Mesenchymal stem cell (in vitro differentiated cells and primary cell): ENCODE measurements at places on chromosomes 5 and 9.

DNA sequence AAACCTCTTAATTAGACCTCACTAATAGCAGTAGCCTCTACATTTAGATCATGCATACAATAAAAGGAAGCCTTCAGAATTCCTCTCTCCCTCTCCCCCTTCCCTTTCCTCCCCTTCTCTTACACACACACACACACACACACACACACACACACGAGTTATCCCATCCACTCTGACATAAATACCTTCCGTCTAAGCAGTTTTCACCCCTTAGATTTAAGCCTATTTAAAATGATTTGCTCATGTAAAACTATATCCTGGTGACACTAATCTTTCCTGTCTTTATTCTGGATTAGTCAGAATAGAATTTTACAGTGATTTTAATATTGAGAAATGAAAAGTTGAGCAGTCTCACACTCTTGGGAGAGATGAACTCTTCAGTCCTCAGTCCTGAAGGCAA lies 35.0 kb downstream of the PRELID2 start:
- no peak for DNase-seq

- DNase-seq, result peak; percentile 80
Measured at GRCh38 chr5:159017786-159018185, 81.9 kb downstream of the EBF1 start.

DNA sequence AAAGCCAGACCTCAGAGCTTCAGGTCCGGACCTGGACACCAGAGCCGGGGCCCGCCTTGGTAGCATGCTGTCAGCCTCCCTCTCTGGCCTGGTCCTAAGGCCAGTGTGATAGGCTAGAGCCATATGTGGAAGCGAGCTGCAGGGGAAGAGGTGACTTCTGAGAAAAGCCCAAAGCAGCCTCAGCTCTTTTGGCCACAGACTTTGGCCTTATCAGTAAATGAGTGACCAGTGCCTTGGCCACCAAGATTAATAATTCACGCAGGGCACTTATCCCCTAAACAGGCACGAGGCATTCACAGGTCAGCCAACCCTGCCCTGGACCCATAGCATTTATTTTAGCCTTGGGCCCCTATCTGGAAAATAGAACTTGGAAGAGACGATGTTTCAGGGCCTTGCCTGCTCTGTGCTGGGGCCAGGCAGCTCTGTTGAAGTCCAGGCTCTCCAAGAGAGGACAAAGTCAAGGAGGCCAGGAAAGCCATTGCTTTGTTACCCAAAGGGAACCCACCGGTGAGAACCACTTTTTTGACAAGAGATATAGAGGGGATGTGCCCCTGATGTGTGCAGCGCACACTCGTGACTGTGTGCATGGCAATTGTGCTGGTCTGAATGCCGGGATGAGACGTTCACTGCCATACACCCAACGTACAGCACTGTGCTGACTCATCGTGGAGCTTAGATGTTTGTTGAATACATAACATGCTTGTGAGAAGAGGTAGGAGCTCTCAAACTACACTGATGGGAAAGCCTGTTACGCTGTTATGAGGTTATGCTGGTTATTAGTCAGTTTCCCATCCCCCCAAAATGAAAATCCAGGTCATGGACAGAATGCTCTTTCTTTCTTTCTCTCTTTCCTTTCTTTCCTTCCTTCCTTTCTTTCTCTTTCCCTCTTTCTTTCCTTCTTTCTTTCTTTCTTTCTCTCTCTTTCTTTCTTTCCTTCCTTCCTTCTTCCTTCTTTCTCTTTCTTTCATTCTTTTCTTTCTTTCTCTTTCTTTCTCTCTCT lies 5.0 kb upstream of the SLC34A1 start:
- peak; percentile 90 for DNase-seq

DNA sequence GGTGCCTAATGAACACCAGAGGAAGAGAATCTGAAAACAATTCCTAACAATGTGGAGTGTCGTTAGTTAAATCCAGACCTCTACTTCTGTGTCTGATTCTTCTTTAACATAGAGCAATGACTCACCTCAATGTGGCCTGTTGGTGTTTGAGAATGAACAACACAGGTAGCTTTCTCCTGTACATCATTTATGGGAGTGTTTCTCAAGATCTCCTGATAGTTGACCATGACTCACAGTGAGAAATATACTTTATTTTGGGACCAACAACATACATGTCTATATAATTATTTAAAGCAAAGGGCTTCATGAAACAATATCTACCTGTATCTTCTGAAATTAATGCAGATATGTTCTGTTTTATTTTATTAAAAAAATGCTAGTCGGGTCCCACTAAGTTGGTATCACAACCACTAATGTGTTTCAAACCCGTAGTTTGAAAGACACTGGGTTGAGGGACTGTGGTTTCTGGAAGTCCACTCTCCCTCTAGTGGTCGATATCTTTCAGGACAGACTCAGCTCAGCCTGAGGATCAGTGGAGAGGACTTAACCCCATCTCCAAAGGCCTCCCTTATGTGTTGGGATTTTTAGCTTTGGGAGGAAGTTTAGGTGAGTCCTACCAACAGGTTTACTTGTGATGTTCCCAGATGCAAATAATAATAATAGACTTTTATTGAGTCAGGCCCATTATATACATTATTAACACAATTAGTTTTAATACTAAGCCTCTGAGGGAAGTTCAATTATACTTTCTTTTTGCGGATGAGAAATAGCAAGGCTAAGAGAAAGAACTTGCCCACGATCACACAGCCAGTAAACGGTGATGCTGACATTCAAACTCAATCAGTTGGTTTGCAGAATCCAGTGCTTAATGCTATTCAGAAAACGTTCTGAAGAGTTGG lies 70.0 kb upstream of the KLF9 start:
- DNase-seq, result peak; percentile 88

DNA sequence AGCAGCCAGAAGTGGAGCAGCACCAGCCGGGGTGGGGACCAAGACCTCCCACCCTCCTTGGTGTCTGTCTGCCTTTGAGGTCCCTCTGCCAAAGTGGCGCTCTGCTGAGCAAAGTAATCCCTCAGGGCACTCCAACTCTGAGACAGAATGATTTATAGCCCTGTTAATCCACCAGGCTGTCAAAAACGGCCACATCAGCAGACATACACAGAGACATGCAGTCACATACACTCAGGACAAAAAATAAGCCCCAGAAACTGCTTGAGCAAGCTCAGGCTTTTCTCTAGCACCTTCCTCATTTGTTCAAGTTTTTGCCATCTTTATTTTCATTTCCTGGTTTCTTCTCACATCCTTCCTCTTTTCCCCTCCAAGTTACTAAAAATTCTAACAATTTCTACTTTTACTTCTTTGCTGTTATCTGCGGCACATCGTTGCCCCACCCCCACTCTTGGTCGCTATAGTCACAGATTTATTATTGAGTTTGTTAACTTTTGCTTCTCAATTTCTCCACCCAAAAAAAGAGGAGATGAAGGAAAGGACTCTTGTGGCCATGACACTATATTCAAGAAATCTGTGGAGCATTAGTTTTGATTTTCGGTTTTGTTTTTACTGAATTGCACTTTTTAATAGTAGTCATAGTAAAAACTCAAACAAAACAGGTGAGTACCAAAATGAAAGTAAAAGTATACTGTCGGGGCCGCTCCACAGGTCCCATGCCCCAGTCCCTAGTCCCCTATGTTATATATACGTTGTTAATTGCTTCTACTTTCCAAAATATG lies 17.4 kb upstream of the ADRB2 start:
- DNase-seq, result no peak

DNA sequence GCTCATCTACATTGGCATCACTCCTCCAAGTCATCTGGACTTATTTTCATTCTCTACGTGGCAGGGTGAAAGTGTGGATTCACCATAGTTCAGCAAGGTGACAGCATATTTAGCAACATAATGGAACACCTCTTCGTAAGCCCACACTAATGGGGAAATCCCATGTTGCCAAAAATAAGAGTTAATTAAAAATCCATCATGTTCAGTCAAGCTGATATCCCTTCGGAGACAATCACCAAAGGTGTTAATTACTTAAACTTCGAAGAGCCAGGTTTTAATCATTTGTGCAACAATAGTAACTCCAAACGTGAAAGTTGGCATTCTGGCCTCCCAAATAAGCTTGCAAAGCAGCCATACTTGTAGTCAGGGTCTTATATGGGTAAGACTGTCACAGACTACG lies 242.9 kb downstream of the NSG2 start:
- no peak for DNase-seq

GRCh38 chr5:131262953-131263541 lies 806 bp upstream of the CDC42SE2 start:
- DNase-seq, result no peak

DNA sequence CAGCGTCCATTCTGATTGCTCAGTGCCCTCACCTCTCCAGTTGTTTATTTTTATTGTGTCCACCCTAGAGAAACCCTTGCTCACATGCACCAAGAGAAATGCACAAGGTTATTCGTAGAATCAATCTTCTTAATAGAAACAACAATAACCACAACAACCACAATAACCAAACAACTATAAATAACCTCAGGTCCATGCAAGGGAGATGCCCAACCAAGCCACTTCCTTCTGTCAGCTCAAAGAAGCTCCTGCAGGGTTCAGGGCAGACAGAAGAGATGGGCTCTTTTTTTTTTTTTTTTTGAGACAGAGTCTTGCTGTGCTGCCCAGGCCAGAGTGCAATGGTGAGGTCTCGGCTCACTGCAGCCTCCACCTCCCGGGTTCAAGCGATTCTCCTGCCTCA lies 14.9 kb upstream of the TCOF1 start:
- DNase-seq, result peak; percentile 69

DNA sequence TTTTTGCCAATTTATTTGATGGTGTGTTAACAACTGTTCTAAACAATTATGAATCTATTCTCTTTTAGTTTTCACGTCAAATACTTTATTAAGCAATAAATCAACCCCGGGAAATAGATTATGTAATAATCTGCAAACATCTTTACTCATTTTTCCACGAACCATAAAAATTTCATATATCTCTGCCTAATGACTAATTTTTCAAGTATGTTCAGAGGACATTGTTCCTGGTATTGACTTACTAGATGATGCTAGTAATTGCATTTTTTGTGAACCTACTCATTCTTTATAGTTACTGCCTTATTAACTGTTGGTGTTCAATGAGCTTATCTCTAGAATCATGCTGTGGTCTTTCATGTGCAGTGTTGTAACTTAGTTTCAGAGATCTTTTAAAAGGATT lies 41.0 kb upstream of the FBN2 start:
- peak; percentile 27 for DNase-seq

- DNase-seq, result no peak
Measured at GRCh38 chr9:121876255-121876654, 216.9 kb downstream of the TTLL11 start.

DNA sequence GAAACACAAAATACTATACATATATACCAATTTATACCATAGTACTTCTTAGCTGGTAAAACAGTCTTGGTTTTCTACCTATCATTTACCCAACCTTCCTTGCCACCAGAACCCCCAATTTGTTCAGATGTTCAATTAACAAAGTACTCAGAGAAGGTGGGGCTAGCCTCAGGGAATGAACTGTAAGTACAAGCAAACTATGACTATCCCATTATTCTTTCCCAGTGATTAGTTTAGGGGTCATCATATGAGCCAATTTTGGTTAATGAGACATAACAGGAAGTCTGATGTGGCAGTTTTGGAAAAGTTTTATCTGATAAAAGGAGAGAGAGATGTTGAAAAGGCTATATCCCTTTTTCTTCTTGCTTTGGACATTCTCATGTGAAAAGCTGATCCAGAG lies 125.8 kb downstream of the DTWD2 start:
- peak; percentile 6 for DNase-seq

- peak; percentile 81 for DNase-seq
Measured at GRCh38 chr5:150144246-150144801, 11.3 kb downstream of the PDGFRB start.

- peak; percentile 82 for DNase-seq
Measured at GRCh38 chr9:133184971-133185370, 21.3 kb upstream of the GBGT1 start.

DNA sequence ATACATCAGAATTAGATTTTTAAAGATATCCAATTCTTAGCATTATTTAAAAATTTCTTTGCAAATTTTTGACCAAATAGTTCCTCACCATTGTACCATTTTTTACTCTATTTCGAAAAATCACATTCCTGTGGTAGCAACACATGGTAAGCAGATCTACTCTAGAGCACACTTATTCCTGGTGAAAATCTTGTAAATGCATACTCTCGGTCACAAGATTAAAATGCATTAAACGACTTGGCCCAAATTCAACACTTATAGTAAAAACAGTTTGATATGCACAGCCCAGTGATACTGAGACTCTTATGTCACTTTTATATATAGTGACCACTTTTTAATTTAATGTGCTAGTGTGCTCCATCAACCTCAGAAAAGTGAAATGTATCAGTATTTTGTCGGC lies 208.8 kb upstream of the TARS1 start:
- DNase-seq, result no peak

DNA sequence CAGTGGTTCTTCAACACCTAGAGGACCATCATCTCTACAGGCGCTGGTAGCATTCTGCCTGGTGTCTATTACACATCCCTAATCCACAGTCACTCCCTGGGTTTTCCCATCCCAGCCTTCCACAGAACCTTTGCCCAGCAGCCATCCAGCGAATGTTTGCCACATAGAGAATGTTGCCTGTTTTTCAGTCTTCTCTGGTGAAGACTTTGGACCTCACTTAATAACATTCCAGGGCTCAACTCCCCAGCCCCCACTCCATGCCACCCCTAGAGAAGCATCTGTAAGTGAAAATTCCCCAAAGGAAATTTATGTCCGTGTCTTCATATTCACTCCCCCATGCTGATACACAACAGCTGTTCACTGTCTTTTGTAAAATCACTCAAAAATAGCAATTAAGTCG lies 249.6 kb downstream of the AOPEP start:
- DNase-seq, result no peak

- DNase-seq, result no peak
Measured at GRCh38 chr5:174188295-174188694, 142.8 kb downstream of the NSG2 start.

GRCh38 chr5:78972654-78973428 lies 12.3 kb downstream of the ARSB start:
- peak; percentile 42 for DNase-seq

DNA sequence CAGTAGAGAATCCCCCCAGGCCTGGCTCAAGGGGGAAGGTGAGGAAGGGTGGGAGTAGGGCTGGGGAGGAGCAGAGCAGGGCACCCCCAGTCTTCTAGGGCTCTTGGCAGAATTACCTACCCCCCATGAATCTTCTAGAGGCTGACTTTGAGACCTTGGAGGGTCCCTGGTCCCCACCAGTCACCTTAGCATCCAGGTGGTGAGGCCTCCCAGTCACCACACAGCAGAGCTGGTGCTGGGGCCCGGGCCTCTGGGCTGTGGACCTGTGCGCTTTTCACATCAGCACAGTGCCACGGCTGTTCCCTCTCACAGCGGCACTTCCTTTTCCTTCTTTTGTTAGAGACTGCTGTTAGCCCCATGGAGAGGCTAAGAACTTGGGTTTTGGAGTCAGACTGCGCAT lies 148.6 kb upstream of the PITX1 start:
- DNase-seq, result no peak

- peak; percentile 3 for DNase-seq
Measured at GRCh38 chr5:13921578-13921977, 22.9 kb downstream of the DNAH5 start.
